ENCODE measurements at places on chromosomes 7 and 10.

GRCh38 chr10:69051303-69051702 lies 36.6 kb upstream of the SRGN start:
- no peak for DNase-seq

GRCh38 chr7:130996833-130997231 lies 262.8 kb upstream of the KLF14 start:
- no peak for DNase-seq

DNA sequence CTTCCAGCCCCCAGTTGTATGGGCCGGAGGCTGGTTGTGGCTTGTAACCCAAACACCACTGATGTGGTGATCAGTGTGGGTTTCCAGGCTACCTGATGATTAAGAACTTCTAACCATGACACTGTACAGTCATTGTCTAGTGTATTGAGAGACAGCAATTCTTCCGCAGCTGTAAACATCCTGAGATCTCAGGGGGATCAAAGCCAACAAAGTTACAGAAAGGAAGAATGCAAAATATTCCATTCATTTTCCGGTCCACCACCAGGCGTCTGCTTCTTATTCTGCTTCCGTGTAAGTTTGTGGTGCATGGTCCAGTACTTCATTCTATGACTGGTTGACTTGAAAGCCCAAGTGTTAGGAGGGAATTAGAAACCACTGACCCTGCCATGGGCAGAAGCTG lies 10.3 kb upstream of the GLI3 start:
- DNase-seq, result no peak

DNA sequence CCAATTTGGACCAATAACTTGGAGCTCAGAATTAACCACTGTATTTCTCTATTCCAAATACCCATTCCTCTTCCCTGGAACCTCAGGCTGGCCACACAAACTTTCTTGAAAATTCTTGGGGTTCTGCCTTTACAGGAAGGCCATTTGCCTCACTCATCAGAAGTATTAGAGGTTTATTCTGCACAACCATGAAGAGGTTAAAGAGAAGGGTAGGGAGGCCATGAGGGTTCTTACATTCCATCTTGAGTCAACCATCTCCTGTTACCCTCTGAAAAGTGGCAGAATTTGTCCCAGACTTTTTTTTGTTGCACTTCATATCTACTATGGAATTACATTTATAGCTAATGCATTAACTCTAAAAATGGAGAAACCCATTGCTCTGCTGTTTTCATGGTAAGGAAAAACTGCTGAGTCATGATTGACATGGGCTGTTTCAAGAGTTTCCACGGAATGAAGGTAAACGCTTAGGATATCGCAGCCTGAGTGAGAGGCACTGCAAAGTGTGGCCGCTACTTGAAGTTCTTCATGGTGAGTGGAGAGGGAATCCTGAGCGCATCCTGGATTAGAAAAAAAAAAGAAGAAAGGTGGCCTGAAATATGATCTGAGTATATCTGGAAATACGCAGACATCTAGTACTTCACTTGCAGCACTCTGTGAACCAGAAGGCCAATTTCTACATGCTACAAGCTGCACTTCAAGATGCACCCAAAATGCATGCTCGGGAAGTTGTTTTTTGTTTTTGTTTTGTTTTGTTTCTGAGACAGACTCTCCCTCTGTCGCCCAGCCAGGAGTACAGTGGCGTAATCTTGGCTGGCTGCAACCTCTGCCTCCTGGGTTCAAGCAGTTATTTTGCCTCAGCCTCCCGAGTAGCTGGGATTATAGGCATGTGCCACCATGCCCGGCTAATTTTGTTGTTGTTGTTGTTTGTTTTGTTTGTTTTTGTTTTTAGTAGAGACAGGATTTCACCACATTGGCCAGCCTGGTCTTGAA lies 83.7 kb downstream of the KIAA1217 start:
- DNase-seq, result no peak

GRCh38 chr7:34247468-34247867 lies 342.1 kb downstream of the BMPER start:
- DNase-seq, result no peak

- DNase-seq, result no peak
Measured at GRCh38 chr7:104772405-104773345, 241.3 kb upstream of the KMT2E start.

DNA sequence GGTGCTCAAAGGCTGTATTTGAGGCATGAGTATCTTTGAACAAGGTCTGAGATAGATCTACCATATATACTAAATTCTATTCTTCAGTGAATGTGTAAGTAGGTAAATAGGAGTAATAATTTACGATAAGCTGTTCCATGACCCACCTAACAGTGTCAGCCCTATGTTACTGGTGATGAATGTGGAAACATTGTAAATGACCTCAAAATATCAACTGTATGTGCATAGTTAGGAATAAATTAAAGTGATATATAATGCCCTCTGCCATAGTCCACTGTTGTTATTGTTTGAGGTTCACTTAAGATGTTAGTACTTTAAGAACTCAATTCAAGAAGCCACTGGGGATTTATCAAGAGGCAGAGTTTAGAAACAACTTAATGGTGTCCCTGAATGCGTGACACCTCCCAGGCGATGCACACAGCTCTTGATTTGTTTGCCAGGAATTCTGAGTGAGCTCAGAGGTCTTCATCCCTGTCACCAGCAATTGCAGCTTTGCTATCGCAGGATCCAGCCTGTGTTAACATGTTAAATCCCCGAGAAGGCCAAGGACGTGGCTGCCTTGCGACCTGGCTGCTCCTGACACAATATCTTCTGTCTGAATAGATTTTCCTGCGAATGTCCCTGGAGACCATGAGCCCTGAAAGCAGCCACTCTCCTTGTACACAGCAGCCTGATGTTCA lies 104.9 kb downstream of the KLF6 start:
- no peak for DNase-seq

DNA sequence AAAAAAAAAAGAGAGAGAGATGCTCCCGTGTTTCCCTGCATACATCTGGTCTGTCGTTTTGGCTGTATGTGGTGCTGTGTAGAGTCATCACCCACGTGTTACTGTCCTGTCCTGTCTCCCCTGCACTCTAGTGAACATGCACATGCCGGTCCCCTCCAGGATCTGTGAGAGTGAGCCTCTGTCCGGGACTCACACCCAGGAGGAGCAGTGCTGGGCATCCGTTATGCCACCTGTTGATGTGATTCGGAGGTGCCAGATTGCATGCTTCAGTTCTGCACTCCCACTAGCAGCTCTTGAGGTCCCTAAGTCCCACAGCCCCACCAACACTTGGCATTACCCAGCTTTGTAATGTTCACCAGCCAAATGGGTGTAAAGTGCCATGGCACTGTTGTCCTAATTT lies 16.4 kb downstream of the GHRHR start:
- DNase-seq, result no peak

GRCh38 chr7:89042940-89043339 lies 247.4 kb upstream of the TEX47 start:
- no peak for DNase-seq

DNA sequence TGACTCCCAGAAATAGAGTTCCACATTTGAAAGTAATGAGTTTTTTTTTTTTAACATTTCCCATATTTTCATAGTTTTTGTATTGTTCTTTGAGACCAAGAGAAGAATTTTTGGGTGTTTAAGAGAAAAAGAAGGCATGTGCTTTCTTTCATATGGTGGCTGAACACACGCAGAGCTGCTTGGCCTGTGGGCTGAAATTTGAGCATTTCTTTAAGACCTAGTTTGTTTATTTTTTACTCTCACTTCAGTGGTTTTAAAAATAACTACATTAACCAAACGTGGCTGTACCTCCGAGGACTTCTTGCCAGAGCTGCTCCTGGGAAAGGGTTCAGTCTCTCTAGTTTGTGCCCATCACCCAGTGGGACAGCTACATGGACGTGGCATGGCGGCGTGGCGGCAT lies 58.3 kb downstream of the INPP5A start:
- no peak for DNase-seq

GRCh38 chr7:141023295-141023694 lies 8.5 kb upstream of the MRPS33 start:
- no peak for DNase-seq

DNA sequence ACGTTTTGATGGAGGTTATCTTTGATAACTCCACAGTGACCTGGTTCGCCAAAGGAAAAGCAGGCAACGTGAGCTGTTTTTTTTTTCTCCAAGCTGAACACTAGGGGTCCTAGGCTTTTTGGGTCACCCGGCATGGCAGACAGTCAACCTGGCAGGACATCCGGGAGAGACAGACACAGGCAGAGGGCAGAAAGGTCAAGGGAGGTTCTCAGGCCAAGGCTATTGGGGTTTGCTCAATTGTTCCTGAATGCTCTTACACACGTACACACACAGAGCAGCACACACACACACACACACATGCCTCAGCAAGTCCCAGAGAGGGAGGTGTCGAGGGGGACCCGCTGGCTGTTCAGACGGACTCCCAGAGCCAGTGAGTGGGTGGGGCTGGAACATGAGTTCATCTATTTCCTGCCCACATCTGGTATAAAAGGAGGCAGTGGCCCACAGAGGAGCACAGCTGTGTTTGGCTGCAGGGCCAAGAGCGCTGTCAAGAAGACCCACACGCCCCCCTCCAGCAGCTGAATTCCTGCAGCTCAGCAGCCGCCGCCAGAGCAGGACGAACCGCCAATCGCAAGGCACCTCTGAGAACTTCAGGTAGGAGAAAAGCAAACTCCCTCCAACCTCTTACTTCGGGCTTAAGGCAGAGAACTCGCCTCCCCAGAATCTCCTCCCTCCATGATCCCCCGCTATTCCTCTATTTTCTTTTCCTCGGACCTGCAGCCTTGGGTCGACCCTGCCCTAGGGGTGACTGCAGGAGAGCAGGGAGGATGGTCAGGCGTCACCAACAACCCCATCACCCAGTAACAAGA lies at the start of gene SERPINE1:
Gene SERPINE1 (plus strand): TSS at position 454 of the 809 bp plus-strand sequence. CDS start 1,290 bp downstream, outside the sequence.
- DNase-seq, result peak; percentile 53

GRCh38 chr10:11827006-11827405 lies 3.9 kb downstream of the PROSER2 start:
- DNase-seq, result no peak

DNA sequence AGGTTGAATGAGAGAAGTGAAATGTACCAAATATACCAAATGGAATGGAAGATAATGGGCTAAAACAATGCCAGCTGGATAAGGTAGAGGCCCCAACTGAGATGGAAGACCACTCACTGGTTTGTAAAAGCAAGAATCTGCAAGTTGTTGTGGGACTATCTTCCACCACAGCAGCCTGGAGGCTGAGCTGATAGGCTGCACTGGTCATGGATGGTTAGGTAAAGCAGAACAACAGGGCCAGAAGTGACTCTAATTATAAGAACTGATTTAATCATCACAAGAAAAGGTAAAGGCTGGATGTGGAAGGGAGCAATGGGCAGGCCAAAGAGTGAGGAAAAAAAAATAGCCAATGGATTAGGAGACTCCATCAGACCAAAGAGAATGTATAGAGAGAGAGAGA lies 11.8 kb downstream of the TFEC start:
- DNase-seq, result no peak

DNA sequence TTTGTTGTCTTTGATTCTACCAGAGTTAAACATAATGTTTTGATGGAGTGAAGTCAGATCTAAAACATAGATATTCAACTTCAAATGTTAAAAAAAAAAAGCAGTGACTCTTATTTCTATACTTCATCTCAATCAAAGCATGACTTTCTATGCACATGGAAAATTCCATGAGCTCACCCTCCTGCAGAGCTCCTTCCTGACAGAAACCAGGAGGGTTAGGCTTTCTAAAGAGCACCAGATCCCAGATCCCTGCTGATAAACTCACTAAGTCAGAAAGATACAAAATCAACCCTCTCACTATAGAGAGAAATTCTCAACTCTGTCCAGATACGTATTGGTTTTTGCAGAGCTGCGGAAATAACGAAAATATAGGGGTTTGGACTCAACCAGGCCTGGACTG lies 122.6 kb downstream of the FAM107B start:
- DNase-seq, result no peak

Data from HAP-1 (cell line).